Renal pelvis (tissue), 12 donors: ENCODE measurements at places on chromosomes 7 and 10. TPM values are rescaled to one million over a fixed set of nuclear protein-coding genes. Genes with fewer than 3 reads are reported as not detected.

LRIT1 gene
- polyA plus RNA-seq: not detected

ADAMTS14 gene
- 1.2 TPM for polyA plus RNA-seq

ZNF804B gene
- 0.17 TPM for polyA plus RNA-seq

RBP4 gene
- 0.35 TPM for polyA plus RNA-seq

FOXI2 gene
- polyA plus RNA-seq: 2.0 TPM

WDR86 gene
- 34.9 TPM for polyA plus RNA-seq

KIF5B gene
- 123 TPM for polyA plus RNA-seq
